ENCODE measurements at places on chromosomes 3 and 15. TPM values are rescaled to one million over a fixed set of nuclear protein-coding genes. Genes with fewer than 3 reads are reported as not detected.

The JAGN1 gene
- 19.7 TPM for total RNA-seq

The NR1I2 gene
- 5.4 TPM for total RNA-seq

The HTR3E gene
- not detected for total RNA-seq

DNA sequence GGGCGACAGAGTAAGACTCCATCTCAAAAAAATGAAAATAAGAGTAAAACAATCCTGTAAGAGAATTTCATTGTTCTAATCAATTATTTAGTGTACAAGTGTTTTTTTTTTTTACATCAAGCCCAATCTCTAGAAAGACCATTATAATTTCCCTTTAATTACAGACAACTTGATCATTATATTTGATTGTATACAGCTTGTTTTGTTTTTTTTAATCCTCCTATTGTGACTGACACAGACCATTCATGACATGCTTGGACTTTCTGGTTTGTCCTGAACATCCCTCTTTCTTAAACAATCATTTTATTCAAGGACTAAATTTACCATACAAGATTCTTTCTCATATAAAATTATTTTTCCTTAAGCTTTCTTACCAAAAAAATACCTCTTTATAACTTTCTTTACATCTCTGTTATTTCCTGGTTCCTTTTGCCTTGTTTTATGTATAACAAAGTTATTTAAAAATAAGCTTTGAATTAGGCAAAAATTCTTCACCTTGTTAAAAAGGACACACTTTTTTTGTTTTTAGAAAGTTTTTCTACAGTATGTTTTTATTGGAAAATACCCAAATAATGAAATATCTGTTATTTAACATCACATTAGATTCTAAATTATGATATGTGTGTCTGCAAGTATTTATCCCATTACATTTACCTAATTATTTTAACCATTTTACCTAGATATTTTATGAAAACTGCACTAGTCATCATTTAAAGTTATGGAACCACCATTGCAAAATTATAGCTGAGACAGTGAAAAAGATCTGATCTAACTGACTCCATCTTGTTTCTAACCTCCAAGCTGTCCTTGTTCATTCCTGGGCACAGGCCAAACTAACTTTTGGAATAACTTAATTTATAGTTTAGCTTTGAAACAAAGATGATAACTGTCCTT, 26.1 kb upstream of the GFM1 start:
- DNase-seq, result no peak

DNA sequence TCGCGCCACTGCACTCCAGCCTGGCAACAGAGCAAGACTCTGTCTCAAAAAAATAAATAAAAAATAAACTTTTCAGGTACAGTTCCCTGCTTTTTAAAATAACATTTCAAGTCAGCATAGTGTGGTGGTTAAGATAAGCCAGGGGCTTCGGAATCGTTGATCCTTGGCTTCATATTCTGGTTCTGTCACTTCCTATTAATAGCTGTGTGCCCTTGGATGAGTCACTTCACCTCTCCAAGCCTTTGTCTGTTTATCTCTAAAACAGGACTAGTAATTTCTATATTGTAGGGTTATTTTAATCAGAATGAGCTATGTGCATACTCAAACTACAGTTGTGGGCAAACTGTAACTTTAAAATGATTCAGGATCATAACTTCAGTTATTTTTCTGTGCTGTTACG, 53.8 kb upstream of the SENP5 start:
- no peak for DNase-seq

GRCh38 chr3:113140876-113141275, 70.5 kb upstream of the BOC start:
- DNase-seq, result no peak

- DNase-seq, result no peak
Measured at GRCh38 chr15:74387141-74387541, 19.7 kb upstream of the CYP11A1 start.

- no peak for DNase-seq
Measured at GRCh38 chr3:217099-217813, 20.7 kb downstream of the CHL1 start.

DNA sequence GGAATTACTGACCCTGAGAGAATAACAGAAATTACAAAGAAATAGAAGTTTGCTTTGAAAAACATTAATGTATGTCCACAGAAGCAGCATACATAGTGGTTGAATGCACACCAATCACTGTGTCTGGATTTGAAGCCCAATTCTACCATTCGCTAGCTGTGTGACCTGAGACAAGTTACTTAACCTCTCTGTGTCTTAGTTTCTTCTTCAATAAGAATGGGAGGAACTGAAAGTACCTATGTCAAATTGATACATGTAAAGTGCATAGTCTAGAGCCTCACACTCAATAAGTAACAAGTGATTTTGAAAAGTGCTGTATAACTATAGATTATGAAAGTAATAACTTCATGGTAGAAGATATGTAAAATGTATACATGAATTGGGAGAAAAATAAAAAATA, 457.8 kb downstream of the FOXP1 start:
- no peak for DNase-seq

- DNase-seq, result no peak
Measured at GRCh38 chr3:181265750-181266333, 276.3 kb upstream of the DNAJC19 start.

DNA sequence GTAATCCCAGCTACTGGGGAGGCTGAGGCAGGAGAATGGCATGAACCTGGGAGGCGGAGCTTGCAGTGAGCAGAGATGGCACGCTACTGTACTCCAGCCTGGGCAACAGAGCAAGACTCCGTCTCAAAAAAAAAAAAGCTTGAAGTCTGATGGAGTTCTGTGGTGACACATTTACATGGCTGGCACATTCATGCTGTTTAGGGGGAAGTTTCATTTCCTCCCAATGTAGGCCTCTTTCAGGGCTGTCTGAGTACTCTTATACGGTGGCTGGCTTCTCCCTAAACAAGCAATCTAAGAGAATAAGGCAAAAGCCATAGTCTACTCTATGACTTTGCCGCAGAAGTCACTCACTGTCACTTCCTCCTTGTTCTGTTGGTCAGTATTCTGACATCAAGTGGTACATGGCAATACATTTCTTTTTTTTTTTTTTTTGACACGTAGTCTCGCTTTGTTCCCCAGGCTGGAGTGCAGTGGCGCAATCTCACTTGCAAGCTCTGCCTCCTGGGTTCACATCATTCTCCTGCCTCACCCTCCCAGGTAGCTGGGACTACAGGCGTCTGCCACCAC, 41.2 kb downstream of the OIP5 start:
- DNase-seq, result no peak

DNA sequence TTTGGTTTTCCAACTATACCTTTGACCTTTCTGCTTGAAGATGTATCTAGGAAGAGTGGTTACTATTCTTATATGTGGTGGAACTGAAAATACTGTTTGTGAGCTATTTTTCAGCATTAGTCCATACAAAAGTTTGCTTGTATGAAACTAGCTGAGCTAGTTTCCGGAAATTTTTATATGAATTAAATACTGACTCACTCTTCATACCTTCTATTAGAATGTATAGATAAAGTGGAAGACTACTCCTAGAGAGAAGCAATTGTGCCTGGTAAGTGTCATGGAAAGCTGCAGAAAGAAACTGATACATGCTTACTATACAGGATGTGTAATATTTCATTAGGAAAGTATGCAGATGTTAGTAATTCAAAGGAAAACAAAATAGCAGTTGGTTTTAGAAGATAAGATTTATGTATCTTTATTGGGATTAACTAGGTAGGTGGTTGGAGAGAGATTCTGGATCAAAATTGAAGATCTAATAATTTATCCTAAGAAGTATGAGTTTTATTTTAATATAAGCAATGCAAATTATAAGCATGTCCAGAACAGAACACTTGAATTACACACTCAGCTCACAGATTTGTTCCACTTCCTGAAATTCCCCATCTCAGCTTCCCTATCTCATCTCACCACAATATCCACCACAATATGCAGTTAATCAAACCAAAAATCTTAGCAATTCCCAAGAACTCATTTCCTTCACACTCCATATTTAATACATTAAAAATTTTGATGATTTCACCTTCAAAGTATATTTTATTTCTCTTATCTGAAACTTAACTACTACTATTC, 82.8 kb downstream of the BCHE start:
- DNase-seq, result no peak

DNA sequence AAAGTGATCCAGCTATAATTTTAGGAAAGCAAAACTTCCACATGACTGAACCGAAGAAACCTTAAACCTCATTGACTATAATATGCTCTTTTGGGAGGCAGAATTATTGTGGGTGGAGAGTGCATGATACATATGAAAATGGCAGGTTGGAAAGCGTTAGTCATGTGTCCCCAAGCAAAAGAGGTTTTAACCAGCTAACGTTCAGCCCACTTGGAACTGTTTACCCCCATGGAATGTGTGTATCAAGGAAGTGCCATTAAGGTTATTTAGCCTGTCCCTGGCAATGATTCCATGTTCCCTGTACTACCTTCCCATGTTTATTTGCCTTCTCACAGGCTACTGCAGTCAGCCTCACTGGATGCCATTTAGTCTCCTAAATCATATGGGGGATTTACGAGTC, 44.1 kb upstream of the LRRC58 start:
- no peak for DNase-seq

DNA sequence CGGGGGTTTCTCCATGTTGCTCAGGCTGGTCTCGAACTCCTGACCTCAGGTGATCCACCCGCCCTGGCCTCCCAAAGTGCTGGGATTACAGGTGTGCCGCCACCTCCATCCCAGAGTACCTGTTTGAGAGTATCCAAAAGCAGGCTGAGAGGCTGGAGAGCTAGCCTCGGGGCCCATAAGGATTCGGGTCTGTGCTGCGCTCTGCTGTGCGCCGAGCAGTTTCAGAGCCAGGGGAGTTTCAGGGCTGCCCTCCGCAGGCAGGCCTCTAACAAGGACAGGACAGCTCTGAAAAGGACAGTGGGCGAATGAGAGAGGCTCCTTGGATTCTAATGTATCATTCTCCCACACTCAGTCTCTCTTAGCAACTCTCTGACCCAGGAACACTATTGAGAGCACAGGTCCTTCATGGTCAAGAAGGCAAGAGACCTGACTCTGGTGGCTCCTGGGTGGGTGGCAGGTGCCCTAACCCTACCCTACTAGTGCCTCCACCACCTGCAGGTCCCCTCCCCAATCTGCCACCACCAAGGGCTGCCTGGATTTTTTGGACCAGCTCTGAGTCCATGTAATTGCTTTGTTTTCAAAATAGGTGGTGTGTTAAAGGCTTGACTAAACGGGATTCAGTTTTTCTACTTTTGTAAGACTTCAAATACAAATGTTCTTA, 27.8 kb downstream of the MAGEF1 start:
- no peak for DNase-seq

- DNase-seq, result peak; percentile 6
Measured at GRCh38 chr15:29871401-29871800, 49.1 kb upstream of the TJP1 start.

DNA sequence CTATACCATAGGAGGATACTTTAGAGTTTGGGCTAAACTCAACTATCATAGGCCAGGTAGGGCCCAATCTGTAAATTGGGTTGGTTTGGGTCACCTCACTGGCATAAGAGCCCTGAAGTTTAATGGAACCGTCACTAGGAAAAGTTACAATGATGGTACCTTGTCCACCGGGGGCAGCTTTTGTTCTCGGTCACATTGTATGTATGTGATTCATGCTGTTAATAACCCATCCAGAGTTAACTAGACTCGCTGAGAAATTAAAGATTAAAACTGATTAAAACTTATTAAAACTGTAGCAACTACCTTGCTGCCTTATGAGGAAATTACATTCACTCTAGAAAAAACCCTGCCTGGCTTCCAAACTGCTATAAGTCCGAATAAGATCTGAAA, 145.0 kb upstream of the TMCO5A start:
- no peak for DNase-seq

DNA sequence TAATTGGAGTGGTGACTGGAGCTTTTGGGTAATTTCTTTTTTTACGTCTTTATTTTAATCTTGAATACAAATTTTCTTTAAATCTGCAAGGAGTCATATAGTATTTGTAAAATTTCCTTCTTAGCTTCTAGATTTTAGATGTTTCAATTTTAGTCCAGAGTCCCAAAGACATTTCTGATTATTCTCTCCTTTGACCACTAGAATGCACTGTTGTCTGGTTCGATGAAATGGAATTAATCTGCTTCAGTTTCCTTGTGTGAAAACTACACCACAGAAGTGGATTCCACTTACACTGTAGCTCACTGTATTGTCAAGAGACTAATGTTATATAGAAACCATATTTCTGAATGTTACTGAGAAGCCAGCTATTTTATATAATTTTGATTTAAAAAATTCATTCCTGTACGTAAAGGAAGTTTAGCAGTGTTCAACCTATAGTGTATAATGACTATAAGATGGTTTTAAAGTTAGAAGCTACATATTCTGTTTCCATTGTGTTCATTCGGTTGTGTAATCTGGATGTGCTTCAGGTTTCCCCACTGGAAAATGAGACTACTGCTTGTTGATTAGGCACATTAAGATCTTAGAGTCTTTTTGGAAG, 6.1 kb downstream of the GRAMD1C start:
- DNase-seq, result no peak

GRCh38 chr3:175184392-175184791, 325.3 kb downstream of the NAALADL2 start:
- DNase-seq, result no peak

- no peak for DNase-seq
Measured at GRCh38 chr3:44932986-44933944, 42.7 kb downstream of the ZDHHC3 start.

DNA sequence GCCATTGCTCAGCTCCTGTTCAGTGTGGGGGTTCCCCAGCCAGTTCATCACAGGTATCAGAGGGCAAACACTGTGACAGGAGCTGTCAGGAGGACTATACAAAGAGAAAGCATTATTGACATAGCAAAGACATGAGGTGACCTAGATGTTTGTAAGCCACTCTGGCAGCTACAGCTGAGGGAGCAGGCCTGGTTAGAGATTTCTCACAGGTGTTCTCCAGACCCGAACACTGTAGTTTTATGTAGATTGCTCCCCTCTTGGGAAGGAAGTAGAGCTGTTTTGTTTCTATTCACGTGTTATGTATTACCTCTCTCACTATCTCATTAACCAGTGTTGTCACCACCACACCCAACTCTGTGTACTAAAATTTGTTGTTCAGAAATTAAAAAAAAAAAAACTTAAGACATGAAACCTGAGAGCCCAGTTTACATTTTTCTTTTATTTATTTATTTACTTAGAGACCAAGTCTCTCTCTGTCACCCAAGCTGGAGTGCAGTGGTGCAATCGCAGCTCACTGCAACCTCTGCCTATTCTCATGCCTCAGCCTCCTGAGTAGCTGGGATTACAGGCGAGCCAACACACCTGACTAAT, 123.7 kb downstream of the RBPMS2 start:
- no peak for DNase-seq
